ENCODE measurements at places on chromosomes 12 and 14. TPM values are rescaled to one million over a fixed set of nuclear protein-coding genes. Genes with fewer than 3 reads are reported as not detected.

Gene PZP
- not detected for total RNA-seq

Gene RBP5
- not detected for total RNA-seq

Gene TAS2R9
- 0.19 TPM for total RNA-seq

Gene NGB
- not detected for total RNA-seq

Gene B4GALNT3
- total RNA-seq = 0.30 TPM
